Gastrocnemius medialis (tissue), 4 donors: ENCODE measurements at places on chromosomes 5 and 9.

DNA sequence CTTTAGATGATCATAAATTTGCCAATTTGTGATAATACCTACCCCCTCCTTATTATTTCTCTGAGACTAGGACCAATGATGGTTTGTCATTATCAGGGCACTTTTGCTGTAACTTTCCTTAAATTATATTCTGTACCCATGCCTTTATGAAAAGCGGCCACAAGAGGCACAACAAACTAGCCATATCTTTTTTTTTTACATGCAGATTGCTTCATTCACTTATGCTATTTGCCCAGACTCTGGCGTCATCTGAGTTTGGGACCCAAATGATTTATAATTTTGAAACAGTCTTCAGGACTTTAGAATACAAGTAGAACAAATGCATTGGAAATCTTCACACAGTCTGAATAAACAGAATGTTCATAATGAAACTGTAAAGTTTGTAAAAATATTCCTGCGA is 408.1 kb downstream of the MAT2B start:
- H3K27ac ChIP-seq: no peak overlapping the region
- H3K4me1 ChIP-seq: no peaks in the 10 kb centered on the region
- no peak for DNase-seq
- no peaks in the 10 kb centered on the region for H3K27me3 ChIP-seq

DNA sequence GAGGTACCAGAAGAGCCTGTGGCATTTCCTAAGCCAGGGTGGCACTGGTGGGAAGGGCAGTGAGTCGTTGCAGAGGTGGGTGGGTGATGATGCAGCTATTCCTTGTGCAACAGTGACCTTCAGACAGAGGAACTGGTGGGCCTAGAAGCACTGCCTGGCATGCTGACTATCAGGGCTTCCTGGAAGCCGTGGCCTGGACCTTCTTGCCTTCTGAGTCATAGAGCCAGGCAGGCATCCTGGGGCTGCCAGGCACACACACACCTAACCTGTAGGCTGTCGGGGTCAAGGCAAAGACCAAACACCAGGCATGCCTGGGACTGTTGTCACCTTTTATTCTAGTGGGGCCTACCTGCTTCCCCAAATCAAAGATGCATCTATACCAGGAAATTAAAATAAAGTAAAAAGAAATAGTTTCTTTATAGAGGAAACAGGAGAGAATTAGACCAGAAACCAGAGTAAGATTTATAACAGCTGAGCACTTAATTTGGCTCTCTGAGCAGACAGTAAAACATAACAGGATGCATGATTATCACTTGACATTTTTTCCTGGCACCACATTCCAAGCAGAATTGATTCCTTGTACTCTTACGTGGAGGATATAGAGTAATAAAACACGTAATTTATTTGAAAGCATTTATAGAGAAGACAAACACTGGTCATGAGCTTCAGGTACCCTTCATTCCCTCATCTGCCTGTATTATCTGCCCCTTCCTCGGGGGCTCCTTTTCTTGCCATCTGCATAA is 25.1 kb downstream of the NANS start:
- H3K4me3 ChIP-seq: no peak overlapping the region
- DNase-seq: no peak
- H3K4me1 ChIP-seq: no peaks in the 10 kb centered on the region

GRCh38 chr9:91053824-91054223 is 252.2 kb downstream of the SYK start:
- no peaks in the 10 kb centered on the region for H3K36me3 ChIP-seq
- DNase-seq: no peak
- H3K27me3 ChIP-seq: no peaks in the 10 kb centered on the region
- H3K27ac ChIP-seq: no peak overlapping the region

DNA sequence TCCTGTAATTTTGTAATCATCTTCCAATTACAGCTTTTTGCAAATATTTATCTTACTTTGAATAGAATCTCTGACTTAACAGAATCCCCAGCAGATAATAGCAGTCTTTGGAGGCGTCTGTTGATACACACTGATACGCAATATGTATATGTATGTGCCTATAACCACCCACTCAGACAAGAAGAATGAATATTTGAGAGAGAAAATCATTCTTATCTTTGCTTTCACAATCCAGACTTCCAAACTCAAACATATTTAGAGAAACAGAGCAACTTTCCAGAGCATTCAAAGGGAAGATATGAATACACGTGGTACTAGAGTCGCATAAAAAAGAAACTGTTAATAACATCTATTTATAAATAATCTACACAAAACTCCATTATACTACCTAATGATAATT is 6.1 kb downstream of the RORB start:
- H3K4me3 ChIP-seq: no peak overlapping the region
- peaks cover 26% of the 10 kb centered on the region for H3K27me3 ChIP-seq
- H3K27ac ChIP-seq: no peak overlapping the region
- peaks cover 7% of the 10 kb centered on the region for H3K4me1 ChIP-seq
- H3K36me3 ChIP-seq: no peaks in the 10 kb centered on the region

DNA sequence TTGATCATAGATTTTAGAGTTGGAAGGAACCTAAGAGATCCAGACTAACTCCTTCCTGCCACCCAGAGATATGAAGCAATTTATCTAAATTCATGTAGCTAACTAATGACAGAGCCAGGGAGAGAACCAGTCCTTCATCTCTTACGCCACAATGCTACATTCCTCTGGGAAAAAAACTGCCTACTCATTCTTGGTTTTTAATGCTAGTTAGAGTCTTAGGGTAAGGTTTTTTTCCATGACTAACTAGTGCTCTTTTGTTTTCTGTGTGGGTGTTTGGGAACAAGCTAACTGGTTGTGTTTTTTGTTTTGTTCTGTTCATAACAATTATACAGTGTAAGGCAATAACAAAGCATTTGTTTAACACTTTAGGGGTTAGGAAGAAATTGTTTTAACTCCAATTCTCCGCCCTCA is 52.4 kb downstream of the SLC44A1 start:
- H3K27me3 ChIP-seq: no peaks in the 10 kb centered on the region
- H3K4me1 ChIP-seq: no peaks in the 10 kb centered on the region
- H3K4me3 ChIP-seq: no peak overlapping the region
- H3K36me3 ChIP-seq: peaks cover 10% of the 10 kb centered on the region

GRCh38 chr5:57175551-57176309 is 1.9 kb downstream of the GPBP1 start:
- H3K4me3 ChIP-seq: peak overlapping the region; percentile 84
- no peaks in the 10 kb centered on the region for H3K36me3 ChIP-seq
- peaks cover 46% of the 10 kb centered on the region for H3K4me1 ChIP-seq
- H3K27me3 ChIP-seq: no peaks in the 10 kb centered on the region
- peak overlapping the region; percentile 100 for H3K27ac ChIP-seq
- no peak for DNase-seq

DNA sequence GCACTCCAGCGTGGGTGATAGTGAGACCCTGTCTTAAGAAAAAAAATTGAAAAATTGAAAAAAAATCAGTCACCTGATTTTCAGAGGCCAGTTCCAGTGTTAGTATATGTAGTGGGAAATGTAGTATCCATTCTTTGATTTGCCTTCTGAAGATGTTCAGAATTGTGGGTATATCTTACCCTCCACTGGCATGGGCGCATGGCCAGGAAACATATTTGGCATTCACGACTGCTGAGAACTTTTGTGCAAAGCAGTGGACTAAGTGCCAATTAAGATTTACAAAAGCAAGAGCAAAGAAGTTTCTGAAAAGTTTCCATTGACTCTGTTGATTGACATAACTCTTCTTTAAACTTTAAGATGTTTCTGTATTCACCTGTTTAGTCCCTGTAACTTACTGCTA is 2.4 kb downstream of the CAVIN4 start:
- peak; percentile 17 for DNase-seq
- H3K27me3 ChIP-seq: no peaks in the 10 kb centered on the region
- peaks cover 40% of the 10 kb centered on the region for H3K4me1 ChIP-seq
- peak overlapping the region; percentile 60 for H3K4me3 ChIP-seq
- peak overlapping the region; percentile 92 for H3K27ac ChIP-seq

DNA sequence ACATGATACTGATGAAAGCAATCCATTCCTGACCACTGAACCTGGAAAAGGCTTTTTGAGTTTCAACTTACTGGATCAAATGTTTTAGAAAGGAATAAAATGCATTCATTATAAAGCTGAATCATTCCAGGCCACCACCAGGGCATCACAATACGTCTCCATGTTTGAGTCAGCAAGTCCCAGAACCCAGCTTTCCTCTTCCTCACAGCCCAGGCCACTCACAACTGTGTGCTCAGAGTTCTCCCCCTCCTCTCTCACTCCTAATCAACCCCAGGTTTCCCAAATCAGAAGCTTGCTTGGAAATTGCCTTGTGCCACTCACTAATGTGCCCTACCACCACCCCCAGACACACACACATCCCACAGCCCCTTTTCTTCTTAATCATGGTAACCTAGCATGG is 91.7 kb downstream of the GNA14 start:
- no peak for DNase-seq
- H3K36me3 ChIP-seq: no peaks in the 10 kb centered on the region
- no peaks in the 10 kb centered on the region for H3K4me1 ChIP-seq
- no peak overlapping the region for H3K27ac ChIP-seq
- no peaks in the 10 kb centered on the region for H3K27me3 ChIP-seq

GRCh38 chr9:114791312-114791711 is 14.5 kb downstream of the TNFSF15 start:
- H3K4me3 ChIP-seq: no peak overlapping the region
- no peaks in the 10 kb centered on the region for H3K4me1 ChIP-seq
- no peaks in the 10 kb centered on the region for H3K27me3 ChIP-seq

DNA sequence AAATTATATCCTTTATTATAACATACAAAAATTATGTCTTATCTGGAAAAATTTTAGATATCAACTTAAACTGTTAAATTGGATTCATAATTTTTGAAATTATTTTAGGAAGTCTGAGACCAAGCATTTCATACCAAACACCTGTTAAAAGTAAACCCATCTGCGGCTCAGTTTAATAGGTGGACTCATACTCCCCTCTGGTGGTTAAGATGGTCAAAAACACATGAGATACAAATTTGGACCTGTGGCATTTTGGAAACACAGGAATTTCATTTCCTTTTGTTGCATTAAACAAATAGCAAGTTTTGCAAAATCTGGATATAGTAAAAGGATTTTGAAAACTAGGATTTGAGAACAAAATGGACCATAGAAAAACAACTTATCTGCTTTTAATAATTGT is 53.7 kb downstream of the RGMB start:
- no peaks in the 10 kb centered on the region for H3K36me3 ChIP-seq
- H3K27ac ChIP-seq: no peak overlapping the region
- H3K27me3 ChIP-seq: no peaks in the 10 kb centered on the region
- no peak for DNase-seq
- no peaks in the 10 kb centered on the region for H3K4me1 ChIP-seq

GRCh38 chr9:14992516-14992915 is 82.3 kb upstream of the FREM1 start:
- H3K4me3 ChIP-seq: peak overlapping the region; percentile 58
- H3K36me3 ChIP-seq: no peaks in the 10 kb centered on the region
- no peaks in the 10 kb centered on the region for H3K4me1 ChIP-seq
- no peaks in the 10 kb centered on the region for H3K27me3 ChIP-seq
- DNase-seq: no peak

- H3K27ac ChIP-seq: no peak overlapping the region
- DNase-seq: no peak
- H3K27me3 ChIP-seq: no peaks in the 10 kb centered on the region
- H3K36me3 ChIP-seq: no peaks in the 10 kb centered on the region
These were observed 508.3 kb upstream of the DAB2 start for GRCh38 chr5:39933061-39933460.

- no peak overlapping the region for H3K4me3 ChIP-seq
- no peaks in the 10 kb centered on the region for H3K4me1 ChIP-seq
- no peak for DNase-seq
- no peak overlapping the region for H3K27ac ChIP-seq
- no peaks in the 10 kb centered on the region for H3K36me3 ChIP-seq
These were observed 190.1 kb downstream of the TMEM38B start for GRCh38 chr9:105884416-105884815.

- no peaks in the 10 kb centered on the region for H3K36me3 ChIP-seq
- no peak overlapping the region for H3K27ac ChIP-seq
- no peaks in the 10 kb centered on the region for H3K27me3 ChIP-seq
- DNase-seq: no peak
- peaks cover 30% of the 10 kb centered on the region for H3K4me1 ChIP-seq
These were observed 6.7 kb downstream of the TMEM8B start for GRCh38 chr9:35835766-35836165.

GRCh38 chr5:68377733-68378132 is 162.2 kb downstream of the PIK3R1 start:
- H3K27me3 ChIP-seq: no peaks in the 10 kb centered on the region
- H3K36me3 ChIP-seq: no peaks in the 10 kb centered on the region
- H3K4me3 ChIP-seq: no peak overlapping the region
- H3K4me1 ChIP-seq: no peaks in the 10 kb centered on the region
- no peak overlapping the region for H3K27ac ChIP-seq
- no peak for DNase-seq

DNA sequence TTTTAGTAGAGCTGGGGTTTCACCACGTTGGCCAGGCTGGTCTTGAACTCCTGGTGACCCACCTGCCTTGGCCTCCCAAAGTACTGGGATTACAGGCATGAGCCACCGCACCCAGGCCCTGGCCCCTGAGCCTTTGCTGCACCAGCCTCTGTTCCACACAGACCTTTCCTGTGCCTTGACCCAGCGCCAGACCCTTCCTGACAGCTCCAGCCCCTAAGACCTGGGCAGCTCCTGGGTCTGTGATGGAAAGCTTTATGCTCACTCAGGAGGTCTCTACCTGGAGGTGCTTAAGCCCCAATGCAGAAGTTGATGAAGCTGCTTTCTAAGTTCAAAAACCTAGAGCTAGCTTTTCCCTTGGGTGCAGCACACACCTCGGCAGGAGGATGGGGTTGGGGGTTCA is 58.8 kb upstream of the NEK6 start:
- DNase-seq: no peak
- no peaks in the 10 kb centered on the region for H3K4me1 ChIP-seq
- H3K27me3 ChIP-seq: no peaks in the 10 kb centered on the region
- H3K36me3 ChIP-seq: no peaks in the 10 kb centered on the region
- H3K27ac ChIP-seq: no peak overlapping the region

- H3K27ac ChIP-seq: no peak overlapping the region
- no peak overlapping the region for H3K4me3 ChIP-seq
- H3K27me3 ChIP-seq: no peaks in the 10 kb centered on the region
These were observed 36.7 kb upstream of the ORM1 start for GRCh38 chr9:114286146-114286679.
